ENCODE measurements at places on chromosomes 1 and 21.

GRCh38 chr1:172960019-172960418 is 90.7 kb downstream of the TNFSF18 start:
- no peak for DNase-seq

DNA sequence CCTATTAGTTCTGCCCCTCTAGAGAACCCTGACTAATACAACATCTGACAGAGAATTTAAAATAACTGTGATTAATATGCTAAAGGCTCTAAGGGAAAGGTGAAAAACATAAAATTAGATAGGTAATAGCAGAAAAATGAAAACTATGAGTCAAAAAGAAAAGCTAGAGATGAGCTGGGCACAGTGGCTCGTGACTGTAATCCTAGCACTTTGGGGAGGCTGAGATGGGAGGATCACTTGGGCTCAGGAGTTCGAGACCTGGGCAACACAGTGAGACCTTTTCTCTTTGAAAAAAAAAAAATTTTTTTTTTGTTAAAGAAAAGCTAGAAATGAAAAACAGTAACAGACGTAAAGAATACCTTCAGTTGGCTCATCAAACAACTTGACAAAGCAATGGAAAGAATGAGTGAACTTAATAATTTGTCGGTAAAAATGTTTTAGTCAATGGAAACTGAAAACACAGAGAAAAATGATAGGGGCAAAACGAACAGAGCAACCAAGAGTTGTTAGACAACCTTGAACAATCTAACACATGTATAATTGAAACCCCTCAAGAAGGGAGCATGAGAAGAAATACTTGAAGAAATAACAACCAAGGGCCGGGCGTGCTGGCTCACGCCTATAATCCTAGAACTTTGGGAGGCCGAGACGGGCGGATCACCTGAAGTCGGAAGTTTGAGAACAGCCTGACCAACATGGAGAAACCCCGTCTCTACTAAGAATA is 132.9 kb upstream of the GFI1 start:
- no peak for DNase-seq

DNA sequence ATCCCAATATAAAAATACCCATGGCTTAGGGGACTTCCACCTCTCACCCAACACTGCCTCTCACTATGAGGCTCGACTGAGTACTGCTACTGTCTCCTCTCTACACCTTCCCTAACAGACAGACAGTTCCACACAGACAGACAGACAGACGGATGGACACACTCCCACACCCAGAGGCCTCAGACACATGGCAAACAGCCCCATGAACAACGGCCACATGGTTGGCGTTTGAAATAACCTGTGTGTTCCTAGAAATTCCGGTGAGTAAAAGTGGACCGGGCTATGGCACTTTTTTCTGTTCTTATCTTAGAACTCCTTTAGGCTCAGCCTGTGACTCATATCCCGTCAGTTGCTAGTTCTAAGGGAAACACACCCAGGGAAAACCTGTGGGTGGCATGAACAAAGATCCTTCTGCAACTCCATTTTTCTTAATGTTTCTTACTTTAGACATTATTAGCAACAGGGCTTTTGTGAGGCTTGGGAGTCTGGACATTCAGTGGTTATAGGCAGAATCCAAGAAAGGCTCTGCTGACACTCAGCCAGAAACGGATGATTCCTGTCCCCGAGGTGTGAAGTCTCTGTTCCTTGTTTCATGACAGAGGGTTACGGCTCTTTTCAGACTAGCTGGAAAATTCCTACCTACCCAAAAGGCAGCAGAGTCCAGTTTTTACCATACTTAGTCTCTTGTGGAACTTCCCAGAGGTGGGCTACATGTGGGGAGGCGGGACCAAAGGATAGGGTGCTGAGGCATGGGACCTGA is 90.5 kb upstream of the TLR5 start:
- DNase-seq: peak; percentile 17

- no peak for DNase-seq
Measured at GRCh38 chr1:93109578-93109977, 30.5 kb downstream of the MTF2 start.

GRCh38 chr1:86811142-86811924 is 102.6 kb downstream of the SELENOF start:
- no peak for DNase-seq

- no peak for DNase-seq
Measured at GRCh38 chr1:67372136-67372535, 58.1 kb downstream of the SERBP1 start.

DNA sequence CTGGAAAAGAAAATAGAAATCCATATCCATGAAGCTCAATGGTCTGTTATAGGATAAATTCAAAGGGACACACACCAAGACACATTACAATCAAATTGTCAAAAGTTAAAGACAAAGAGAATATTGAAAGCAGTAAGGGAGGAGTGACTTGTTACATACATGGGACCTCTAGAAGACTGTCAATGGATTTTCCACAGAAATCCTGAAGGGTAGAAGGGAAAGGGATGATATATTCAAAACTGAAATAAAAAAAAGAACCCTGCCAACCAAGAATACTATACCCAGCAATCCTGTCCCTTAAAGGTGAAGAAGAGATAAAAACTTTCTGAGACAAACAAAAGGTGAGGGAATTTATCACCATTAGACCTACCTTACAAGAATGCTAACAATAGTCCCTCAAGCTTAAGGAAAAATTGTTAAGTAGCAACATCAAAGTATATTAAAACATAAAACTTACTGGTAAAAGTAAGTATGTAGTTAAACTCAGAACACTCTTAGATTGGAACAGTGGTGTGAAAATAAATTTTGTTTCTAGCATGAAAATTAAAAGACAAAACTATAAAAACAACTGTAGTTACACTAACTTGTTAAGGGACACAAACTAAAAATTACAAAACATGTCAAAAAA is 103.2 kb upstream of the APP start:
- DNase-seq: no peak

DNA sequence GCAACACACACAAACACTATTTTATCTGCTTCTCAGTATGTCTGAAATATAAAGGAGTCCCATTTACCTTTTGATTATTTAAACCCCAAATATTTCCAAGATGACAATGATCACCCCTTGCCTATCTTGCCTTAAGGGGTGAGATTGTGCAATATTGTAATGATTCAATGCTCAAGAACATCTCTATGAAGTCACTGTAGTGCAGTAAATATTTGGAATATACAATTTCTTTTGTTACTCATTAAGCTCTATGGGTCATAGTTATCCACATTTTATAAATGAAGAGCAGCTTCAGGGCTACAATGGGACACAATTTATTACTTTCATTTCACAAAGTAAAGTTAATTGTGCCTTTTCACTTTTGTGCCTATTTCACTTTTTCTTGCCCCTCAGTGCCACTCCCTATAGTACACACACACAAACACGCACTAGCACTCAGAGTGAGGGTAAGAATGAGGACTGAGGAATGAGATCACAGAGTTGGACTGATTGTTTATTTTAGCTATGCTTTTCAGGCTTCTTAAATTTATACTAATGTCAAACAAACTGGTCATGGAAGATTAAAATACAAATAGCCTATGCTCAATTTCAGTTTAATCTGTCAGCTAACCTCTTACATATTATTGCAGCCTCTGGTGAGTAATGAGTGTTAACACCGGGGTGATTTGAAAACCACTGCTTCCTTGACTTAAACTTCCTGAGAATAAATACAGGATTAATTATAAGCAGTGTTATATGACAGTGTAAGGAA is 521.0 kb upstream of the B3GALT2 start:
- no peak for DNase-seq

DNA sequence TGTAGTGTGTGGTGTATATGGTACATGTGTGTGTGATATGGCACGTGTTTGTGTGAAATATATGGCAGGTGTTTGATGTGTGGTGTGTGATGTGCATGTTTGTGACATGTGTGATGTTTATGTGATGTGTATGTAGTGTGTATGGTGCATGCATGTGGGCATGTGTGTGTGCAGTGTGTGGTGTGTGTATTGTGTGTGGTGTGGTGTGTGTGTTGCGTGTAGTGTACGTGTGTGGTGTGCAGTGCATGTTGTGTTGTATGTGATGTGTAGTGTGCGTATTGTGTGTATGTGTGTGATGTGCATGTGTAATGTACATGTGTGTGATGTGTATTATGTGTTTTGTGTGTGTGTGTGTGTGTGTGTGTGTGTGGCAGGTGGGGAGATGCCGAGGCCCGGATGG is 65.7 kb downstream of the SLC19A1 start:
- DNase-seq: no peak

DNA sequence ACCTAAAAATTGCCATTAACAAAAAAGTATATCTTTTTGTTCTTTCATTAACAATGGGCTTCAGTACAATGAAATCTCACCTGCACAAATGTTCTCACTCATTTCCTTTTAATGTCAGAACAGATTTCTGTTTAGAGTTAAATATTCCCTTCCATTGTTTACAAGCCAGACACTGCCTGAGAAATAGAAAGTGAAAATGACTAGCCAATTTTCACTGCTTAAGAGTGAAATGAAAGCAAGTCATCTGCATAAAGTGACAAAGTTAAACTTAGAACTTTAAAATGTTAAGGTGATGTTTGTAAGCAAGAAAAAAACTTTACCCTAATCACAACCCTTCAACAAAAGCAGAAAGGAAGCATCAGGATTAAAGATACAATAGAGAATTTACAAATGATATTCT is 27.5 kb downstream of the COA6 start:
- peak; percentile 52 for DNase-seq
